ACHN (cell line): ENCODE measurements at places on chromosomes 5 and 9.

DNA sequence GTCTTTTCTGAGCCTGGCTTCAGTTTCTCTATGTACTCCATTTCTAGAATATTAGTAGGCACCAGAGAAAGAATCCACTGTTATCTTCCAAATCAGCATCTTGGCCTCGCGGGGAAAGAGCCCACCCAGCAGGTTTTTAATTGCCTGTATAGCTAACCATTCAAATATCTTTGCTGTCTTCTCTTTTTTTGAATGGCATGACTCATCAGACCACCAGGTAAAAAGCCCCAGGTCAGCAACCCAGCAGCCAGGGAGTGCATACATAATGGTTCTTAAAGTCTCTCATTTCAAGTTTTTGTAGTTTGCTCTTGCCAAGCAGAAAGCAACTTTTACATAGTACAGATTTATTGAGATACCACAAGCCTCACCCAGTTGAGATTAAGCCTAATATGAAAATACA, 50.7 kb downstream of the TMEM167A start:
- no peak for DNase-seq

GRCh38 chr5:89613222-89613956, 730.4 kb upstream of the MEF2C start:
- no peak for DNase-seq

DNA sequence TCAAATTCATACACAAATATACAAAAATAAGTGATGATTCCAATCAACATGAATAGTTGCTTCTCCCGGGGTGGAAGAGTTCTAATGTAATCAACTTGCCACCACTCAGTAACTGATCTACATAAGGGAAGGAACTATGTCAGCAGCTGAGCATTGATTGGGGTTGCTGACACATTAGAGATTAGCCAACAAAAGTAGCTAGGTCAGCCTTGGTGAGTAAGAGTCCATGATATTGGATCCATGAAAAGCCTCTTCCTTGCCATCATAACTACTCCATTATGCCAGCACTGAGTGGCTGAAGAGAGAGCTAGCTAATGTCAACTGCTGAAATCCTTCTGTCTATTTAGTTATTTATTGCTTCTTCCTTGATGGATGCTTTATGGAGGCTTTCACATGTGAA, 309.8 kb downstream of the NFIB start:
- no peak for DNase-seq

- no peak for DNase-seq
Observed at GRCh38 chr5:172852490-172853354, 18.7 kb downstream of the ERGIC1 start.

- peak; percentile 81 for DNase-seq
Observed at GRCh38 chr5:95817430-95817829, 5.1 kb downstream of the GLRX start.

DNA sequence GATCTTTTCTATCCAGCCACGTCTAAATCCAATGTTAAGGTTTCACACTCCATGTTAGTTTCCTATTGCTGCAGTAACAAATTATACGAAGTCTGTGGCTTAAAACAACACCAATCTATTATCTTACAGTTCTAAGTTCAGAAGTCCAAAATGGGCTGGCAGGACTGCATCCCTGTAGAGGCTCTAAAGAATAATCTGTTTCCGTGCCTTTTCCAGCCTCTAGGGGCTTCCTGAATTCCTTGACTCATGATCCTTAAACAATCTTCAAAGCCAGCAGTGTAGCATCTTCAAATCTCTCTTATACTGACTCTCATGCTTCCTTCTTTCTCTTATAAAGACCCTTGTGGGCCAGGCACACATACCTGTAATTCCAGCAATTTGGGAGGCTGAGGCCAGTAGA, 6.8 kb downstream of the PLGRKT start:
- DNase-seq = no peak

DNA sequence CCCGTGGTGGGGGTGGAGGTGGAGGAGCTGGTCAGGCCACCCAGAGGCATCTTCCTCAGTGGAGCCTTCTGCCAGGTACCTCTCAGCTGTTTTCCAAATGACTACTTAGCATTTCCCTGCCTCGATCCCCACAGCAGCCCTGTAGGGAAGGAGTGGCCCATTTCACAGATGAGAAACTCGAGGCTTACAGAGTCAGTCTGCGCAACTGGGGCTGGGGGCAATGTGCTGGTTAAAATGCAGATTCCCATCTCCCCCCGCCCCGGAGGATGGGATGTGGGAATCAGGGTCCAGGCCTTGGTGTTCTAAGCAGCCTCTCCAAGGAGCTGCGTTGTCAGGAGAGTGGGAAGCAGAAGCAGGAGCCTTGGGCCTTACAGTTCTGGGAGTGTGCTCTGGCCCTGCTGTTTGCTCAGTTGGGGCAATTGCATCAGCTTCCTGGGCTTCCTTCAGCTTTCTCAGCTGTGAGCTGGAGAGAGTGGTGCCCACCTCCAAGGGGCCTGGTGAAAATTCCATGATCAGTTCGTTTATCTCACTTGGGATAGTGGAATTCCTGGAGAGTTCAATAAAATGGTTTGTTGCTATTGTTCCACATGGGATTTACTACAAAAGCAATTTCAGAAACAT, 19.4 kb downstream of the ERGIC1 start:
- DNase-seq = no peak

DNA sequence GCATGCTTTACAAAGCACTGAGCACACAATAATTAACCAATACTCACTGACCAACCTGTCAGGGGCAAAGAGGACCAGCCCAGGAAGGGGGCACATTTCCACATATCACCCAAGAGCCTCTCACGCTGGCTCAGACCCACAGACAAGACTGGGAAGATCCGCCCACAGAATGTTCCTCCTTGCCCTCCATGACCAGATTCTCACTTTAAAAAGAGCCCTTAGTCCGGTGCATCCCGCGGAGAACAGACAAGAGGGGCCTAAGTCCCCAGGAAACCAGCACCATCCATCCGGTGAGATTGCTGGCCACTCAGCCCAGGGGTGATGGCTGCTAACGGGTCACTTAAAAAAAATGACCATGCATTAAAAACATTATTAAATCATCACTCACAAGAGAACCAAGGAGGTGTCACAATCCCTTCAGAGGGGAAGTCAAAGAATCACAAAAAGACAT, 32.9 kb downstream of the SEMA4D start:
- DNase-seq = peak; percentile 82

DNA sequence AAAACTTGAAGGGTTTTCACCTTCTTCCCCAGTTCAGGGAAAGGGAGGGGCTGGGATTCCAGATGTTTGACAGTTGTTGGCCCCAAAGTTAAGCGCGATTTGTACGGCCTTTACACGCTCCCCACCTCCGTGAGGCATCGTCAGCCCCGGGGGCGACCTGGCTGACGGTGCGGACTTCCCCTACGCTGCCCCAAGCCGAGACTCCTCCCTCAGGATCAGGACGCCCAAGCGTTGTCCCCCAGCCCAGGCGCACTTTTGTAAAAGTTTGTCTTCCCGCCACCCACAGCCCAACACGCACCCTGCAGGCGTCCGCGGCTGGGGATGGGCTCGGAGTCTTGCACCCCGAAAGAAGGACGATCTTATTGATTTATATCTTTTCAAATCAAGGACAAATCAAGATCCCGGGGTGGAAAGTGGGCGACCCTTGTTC, 713 bp downstream of the MOB3B start:
- no peak for DNase-seq

- no peak for DNase-seq
Observed at GRCh38 chr9:76887951-76888350, 18.0 kb downstream of the PRUNE2 start.

DNA sequence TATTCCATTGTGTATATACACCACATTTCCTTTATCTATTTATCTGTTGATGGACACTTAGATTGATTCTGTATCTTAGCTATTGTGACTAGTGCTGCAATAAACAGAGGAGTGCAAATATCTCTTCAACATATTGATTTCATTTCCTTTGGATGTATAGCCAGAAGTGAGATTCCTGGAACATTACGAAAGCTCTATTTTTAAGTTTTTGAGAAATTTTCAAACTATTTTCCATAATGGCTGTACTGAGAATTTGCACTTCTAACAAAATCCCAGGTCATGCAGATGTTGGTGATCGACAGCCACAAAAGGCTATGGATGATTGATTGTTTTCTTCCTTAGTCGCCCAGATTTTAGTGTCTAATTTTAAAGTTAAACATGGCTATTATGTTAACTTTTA, 132.7 kb upstream of the MTAP start:
- DNase-seq = no peak

DNA sequence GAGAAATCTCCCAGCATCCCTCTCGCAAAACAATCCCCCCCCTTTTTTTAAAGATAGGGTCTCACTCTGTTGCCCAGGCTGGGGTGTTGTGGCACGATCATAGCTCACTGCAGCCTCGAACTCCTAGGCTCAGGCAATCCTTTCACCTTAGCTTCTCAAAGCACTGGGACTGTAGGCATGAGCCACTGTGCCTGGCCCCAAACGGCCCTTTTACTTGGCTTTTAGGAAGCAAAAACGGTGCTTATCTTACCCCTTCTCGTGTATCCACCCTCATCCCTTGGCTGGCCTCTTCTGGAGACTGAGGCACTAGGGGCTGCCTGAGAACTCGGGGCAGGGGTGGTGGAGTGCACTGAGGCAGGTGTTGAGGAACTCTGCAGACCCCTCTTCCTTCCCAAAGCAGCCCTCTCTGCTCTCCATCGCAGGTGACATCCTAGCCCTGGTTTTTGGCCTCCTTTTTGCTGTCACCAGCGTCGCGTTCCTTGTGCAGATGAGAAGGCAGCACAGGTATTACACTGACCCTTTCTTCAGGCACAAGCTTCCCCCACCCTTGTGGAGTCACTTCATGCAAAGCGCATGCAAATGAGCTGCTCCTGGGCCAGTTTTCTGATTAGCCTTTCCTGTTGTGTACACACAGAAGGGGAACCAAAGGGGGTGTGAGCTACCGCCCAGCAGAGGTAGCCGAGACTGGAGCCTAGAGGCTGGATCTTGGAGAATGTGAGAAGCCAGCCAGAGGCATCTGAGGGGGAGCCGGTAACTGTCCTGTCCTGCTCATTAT, 6.8 kb downstream of the CA9 start:
- no peak for DNase-seq

DNA sequence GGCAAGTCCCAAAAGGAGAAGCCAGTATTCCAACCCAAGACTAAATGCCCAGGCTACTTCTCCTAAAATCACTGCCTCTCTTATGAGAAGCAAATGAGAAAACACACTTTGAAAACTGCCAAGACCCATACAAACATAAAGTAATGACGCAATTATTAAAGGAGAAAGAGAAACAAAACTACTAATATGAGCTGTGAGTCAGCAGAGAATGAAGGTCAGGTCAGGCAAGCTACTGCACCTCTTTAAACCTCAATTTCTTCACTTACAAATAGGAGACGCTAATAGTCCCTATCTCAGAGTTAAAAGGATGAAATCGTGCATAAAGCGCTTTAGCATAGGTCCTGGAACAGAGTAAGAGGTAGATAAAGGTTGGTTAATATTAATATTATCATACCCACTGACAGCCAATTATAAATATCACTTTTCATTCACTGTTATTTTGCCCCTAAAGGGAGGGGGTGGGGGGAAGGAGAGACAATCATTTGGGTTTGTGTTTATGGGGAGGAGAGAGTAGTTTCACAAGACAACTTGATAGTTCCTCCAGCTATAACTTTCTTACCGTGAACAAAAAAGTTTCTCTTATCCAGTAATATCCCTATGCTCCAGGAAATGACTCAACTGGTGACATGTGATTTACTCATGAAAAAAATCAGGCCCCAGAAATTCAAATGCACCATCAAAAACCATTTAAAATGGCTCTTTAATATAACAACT, 3.6 kb downstream of the PSMB7 start:
- DNase-seq = peak; percentile 56

- DNase-seq = no peak
Observed at GRCh38 chr9:131627648-131628458, 82.5 kb downstream of the PRRT1B start.

DNA sequence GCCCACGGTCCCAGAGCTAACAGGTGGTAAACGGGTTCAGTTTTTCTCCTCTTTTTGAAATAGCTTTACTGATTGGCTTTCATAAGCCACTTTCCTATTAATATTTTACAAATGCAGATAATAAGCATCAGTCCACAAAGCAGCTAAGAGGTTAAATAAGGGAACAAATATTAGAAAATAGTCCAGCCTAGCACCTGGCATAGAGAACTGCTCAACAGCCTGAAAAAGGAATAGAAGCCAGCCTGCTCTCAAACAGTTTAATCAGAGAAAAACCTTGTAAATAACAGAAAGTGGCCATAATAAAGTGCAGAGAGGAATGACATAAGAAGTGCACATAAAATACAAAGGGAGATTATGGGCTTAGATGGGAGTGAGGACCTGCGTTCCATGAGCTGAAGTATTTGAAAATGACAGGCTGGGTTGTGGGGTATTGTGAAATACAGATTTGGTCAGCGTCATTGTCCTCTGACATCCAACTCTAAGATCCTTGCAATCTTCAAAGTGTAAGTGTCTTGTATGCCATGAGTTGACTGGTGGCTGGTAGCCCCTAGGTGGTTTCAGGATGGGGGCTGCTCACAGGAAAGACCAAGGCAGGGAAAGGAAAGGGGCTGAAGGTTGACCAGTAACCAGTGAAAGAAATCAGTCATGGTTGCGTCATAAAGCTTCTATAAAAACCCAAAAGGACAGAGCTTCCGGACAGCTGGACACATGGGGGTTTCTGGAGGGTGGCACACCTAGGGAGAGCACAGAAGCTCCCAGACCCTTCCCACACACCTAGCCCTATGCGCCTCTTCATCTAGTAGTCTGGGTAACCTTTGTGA, 32.4 kb downstream of the MYO10 start:
- no peak for DNase-seq

DNA sequence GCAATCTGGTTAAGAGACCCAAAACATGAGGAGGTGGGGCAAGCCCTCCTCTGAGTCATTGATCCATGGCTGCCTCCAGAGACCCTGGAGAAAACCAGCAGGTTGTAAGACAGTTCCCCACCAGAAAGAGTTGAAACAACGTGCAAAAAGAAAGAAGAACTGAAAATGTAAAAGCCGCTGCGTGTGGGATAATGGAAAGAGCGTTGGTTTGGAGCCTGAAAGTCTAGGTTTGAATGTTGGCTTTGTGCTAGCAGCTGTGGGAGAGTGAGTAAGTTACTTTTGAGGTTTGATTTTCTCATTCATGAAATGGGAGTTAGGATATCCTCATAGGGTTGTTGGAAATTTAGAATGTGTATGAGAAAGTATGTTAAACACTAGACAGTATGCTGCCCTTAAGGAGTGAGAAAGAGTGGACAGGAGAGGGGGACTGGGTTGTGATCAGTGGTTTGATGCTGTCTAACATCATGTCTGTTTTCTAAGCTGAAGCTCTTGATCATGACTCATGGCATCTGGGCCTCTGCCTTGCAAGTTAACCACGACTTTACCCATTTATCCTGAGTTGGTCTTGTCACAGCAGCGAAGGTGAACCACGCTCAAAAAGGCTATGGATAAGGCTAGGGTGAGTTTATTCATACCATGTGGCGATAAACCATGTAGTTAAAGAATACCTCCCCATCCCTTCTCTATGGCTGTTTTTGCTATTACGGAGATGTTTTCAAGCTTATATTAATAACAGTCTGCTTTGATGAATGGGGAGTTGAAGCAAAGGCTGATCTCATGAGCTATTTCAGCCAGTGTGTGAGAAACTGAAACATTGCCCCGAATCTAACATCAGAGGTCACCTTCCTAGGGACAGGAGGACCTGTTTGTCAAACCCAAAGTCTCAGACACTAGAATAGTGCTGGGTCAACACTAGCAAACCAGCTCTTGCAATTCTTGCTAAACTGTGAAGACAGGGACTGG, 41.3 kb downstream of the ZNF366 start:
- DNase-seq = no peak
